ENCODE measurements at places on chromosomes 11 and 22. TPM values are rescaled to one million over a fixed set of nuclear protein-coding genes. Genes with fewer than 3 reads are reported as not detected.

Gene PNPLA5
- total RNA-seq, result not detected

Gene ACTN3
- 0.05 TPM for total RNA-seq

Gene KCNE3
- total RNA-seq, result not detected

Gene GPR83
- 0.11 TPM for total RNA-seq

Gene IGLL5
- total RNA-seq, result not detected

Gene P4HA3
- not detected for total RNA-seq

Gene LRP5
- 12.5 TPM for total RNA-seq

Gene CD6
- total RNA-seq, result 337 TPM

Gene ENTHD1
- 0.14 TPM for total RNA-seq

Gene DEFB131B
- total RNA-seq, result not detected
